ENCODE measurements at places on chromosomes 12 and 14. TPM values are rescaled to one million over a fixed set of nuclear protein-coding genes. Genes with fewer than 3 reads are reported as not detected.

The FSCB gene
- 0.30 TPM for total RNA-seq

The TAS2R7 gene
- not detected for total RNA-seq

The SLC39A5 gene
- total RNA-seq: not detected

The DDX11 gene
- 50.8 TPM for total RNA-seq

The MORN3 gene
- not detected for total RNA-seq

The CLEC1B gene
- total RNA-seq: not detected

The PLEKHD1 gene
- not detected for total RNA-seq

The AICDA gene
- 0.84 TPM for total RNA-seq

The LBHD2 gene
- total RNA-seq: not detected

The BORCS5 gene
- total RNA-seq: 45.0 TPM

The YEATS4 gene
- 54.4 TPM for total RNA-seq

The ERBB3 gene
- 103 TPM for total RNA-seq

The TMEM119 gene
- 48.8 TPM for total RNA-seq

The SERPINA12 gene
- total RNA-seq: not detected

The KRT74 gene
- not detected for total RNA-seq

The OR6C2 gene
- total RNA-seq: not detected

The SLC10A1 gene
- total RNA-seq: not detected

The RNASE3 gene
- not detected for total RNA-seq

The FITM1 gene
- total RNA-seq: 0.78 TPM

The NABP2 gene
- 30.2 TPM for total RNA-seq

The NFE2 gene
- not detected for total RNA-seq

The TAOK3 gene
- 99.0 TPM for total RNA-seq

The KLRB1 gene
- not detected for total RNA-seq

The FZD10 gene
- 0.22 TPM for total RNA-seq

The SRRM4 gene
- total RNA-seq: not detected

The KCTD10 gene
- 77.7 TPM for total RNA-seq

The TPPP2 gene
- total RNA-seq: not detected

The TSHR gene
- not detected for total RNA-seq

The BAG5 gene
- total RNA-seq: 31.2 TPM

The RPS6KA5 gene
- 8.4 TPM for total RNA-seq

The MYF6 gene
- not detected for total RNA-seq

The TEX52 gene
- total RNA-seq: not detected

The FGF23 gene
- total RNA-seq: not detected

The TSPAN9 gene
- total RNA-seq: 23.1 TPM

The LRRC43 gene
- total RNA-seq: 1.3 TPM

The C12orf54 gene
- total RNA-seq: not detected

The LMNTD1 gene
- total RNA-seq: not detected

The AMDHD1 gene
- 2.0 TPM for total RNA-seq

The HOXC12 gene
- not detected for total RNA-seq

The POTEG gene
- total RNA-seq: not detected

The ITGB7 gene
- total RNA-seq: 15.1 TPM

The DNAL1 gene
- total RNA-seq: 21.0 TPM

The TMEM179 gene
- 0.78 TPM for total RNA-seq

The EFCAB11 gene
- 6.1 TPM for total RNA-seq

The CCDC175 gene
- total RNA-seq: not detected

The LRRC10 gene
- total RNA-seq: not detected

The CRIP2 gene
- total RNA-seq: 268 TPM

The HOXC6 gene
- total RNA-seq: 6.1 TPM

The MEG3 gene
- total RNA-seq: 166 TPM

The KRT78 gene
- not detected for total RNA-seq

The RPL10L gene
- total RNA-seq: not detected

The TAPBPL gene
- 21.9 TPM for total RNA-seq

The PTCSC3 gene
- not detected for total RNA-seq

The A2M gene
- total RNA-seq: 334 TPM

The P2RX2 gene
- not detected for total RNA-seq

Data from tibial nerve (tissue), 4 donors.